LHCN-M2 (cell line): ENCODE measurements at places on chromosomes 13 and 19.

- no peak for DNase-seq
Measured at GRCh38 chr13:110662091-110662490, 43.8 kb downstream of the CARS2 start.

- peak; percentile 47 for DNase-seq
Measured at GRCh38 chr19:3062165-3063105, at the start of gene TLE5. Gene TLE5, minus strand, starts transcription at chr19:3062495. Its CDS starts 295 bp downstream, at chr19:3062200.

GRCh38 chr13:105974380-105974779 is 561.1 kb downstream of the EFNB2 start:
- no peak for DNase-seq

- DNase-seq: no peak
Measured at GRCh38 chr19:31505596-31505910, 156.3 kb upstream of the TSHZ3 start.

- peak; percentile 38 for DNase-seq
Measured at GRCh38 chr19:19185853-19186740, 5.9 kb downstream of the BORCS8 start.

DNA sequence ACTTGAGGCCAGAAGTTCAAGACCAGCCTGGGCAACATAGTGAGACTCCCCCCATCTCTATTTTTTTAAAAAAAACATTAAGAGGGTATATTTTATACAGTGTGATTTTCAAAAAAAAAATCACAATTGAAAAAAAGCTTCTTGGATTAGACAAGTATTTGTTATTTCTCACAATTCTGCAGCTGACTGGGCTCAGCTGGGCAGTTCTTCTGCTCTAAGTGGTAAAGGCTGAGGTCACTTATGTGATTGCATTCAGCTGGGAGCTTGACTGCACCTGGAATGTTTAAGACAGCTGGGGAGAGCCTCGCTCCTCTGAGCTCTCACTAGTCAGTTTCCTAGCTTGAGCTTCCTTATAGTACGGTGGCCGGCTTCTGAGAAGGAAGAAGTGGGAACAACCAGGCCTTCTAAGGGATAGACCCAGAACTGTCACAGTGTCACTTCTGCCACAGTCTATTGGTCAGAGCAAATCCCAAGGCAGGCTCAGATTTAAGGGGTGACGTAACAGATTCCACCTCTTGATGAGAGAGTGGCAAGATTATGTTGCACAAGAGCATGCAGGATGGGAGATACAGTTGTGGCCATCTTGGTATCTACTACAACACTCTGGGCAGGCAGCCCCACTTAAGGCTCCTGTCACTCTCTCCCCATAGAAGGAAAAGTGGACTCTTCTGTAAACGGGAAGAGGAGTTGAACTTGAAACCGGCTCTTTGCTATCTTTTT is 19.7 kb upstream of the IRGC start:
- DNase-seq: no peak

GRCh38 chr19:55581145-55581822 is 636 bp upstream of the ZNF579 start:
- DNase-seq: no peak

DNA sequence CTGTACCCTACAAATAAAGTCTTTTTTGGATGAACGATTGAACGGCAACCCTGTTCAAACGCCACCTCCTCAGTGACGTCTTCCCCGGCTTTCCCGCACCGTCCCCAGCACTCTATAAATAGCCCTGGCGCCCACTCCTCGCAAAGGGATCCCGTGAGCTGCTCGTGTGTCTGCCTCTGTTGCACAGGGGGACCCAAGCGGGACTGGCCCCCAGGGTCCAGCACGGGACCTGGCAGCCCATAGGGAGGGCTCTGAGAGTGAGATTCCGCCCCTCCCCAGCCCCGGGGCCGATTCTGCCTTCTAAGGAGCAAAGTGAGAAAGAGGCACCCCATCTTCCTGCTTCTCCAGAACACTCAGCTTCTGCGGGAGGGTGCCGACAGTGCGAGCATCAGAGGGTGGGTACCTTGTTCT is 8.1 kb upstream of the FKRP start:
- no peak for DNase-seq
